ENCODE measurements at places on chromosomes 2 and 18.

DNA sequence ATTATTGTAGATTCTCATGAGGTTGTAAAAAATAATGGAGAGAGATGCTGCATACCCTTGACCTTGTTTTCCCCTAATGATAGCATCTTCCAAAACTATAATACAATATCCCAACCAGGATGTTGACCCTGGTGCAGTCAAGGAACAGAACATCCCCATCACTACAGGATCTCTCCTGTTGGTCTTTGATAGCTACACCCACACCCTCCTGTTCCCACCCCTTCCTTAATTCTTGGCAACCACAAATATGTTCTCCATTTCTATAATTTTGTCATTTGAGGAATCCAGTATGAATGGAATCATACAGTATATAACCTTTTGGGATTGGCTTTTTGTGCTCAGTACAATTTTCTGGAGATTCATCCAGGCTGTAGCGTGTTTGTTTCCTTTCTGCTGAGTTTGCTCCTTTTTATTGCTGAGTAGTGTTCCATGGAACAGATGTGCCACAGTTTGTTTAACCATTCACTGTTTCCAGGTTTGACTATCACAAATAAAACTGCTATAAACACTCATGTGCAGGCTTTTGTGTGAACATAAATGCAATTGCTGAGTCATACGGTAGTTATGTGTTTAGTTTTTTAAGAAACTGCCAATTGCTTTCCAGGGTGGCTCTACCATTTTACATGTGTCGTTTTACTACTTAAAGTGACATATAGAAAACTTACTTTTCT lies 22.2 kb downstream of the MCFD2 start:
- no peak for DNase-seq

- no peak for DNase-seq
Measured at GRCh38 chr18:68427951-68428401, 286.9 kb downstream of the TMX3 start.

- no peak for DNase-seq
Measured at GRCh38 chr2:166361351-166362153, 14.2 kb downstream of the SCN9A start.

- no peak for DNase-seq
Measured at GRCh38 chr2:190996338-190996946, 17.5 kb downstream of the STAT1 start.

GRCh38 chr18:63963615-63964256 lies 6.1 kb upstream of the SERPINB8 start:
- DNase-seq, result peak; percentile 53

DNA sequence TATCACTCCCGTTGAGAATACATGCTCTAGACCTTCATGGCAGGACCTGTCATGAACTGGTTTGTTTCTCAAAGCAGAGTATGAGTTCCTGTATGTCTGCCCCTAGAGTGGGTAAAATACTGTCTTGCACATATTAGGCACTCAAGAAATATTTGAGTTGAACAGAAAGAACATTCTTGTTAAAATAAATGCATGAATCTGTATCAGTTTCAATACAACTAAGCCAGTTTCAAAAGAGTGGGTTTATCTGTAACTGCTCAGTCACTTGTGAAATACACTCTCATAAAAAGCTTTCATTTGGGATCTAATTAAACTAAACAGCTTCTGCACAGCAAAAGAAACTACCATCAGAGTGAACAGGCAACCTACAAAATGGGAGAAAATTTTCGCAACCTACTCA lies 69.2 kb downstream of the RFTN2 start:
- no peak for DNase-seq

- peak; percentile 35 for DNase-seq
Measured at GRCh38 chr18:54257015-54257414, 12.3 kb upstream of the POLI start.

DNA sequence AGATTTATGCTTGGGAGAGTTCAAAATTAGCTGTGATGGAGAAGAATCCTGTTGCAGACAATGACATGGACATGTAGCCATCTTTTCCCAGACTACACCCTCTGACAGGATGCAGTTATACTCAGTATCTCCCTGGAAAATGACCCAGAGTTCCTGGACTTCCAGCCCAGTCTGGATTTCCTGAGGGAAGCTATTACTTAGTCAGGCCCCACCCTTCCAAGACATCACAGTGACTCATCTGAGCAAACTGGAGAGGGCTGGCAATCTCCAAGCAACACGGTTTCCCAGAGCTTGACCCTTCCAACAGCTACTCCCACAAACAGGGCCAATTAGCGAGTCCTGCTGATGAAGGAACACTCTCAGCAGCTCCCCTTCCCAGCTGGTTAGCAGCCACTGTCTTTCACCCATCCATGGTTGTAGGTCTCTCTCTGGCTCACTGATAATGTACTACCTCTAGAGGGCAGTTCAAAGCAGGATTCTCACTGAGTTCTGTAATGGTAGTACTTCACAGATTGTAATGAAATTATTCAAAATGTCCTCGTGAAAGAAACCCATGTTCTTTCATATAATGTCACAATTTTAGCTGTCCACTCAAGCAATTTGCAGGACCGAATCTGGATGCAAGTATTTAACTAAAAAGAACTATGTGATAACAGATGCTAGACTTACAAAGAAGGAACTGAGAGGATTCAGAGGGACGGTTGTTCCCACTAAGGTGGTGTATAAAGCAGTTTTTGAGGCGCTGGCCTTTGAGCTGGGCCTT lies 110.2 kb downstream of the MDH1 start:
- DNase-seq, result peak; percentile 16

DNA sequence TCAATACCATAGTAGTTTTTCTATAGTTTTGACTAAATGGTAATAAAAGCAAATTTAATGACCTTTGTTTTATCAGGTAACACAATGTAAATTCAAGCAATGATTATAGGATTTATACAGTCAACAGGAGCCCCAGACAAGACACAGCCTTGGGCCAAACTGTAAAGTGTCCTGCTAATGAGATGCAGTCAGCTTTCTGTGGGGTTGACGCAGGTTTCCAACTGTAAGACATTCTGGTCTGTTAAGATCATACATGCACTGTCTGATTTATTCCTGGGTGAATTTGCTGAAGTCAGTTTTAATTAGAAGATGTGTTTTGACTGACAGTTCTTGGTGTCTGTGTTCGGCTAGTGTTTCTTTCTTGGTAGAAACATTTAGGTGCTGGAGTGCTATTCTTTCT lies 180.3 kb downstream of the SNTG2 start:
- no peak for DNase-seq

DNA sequence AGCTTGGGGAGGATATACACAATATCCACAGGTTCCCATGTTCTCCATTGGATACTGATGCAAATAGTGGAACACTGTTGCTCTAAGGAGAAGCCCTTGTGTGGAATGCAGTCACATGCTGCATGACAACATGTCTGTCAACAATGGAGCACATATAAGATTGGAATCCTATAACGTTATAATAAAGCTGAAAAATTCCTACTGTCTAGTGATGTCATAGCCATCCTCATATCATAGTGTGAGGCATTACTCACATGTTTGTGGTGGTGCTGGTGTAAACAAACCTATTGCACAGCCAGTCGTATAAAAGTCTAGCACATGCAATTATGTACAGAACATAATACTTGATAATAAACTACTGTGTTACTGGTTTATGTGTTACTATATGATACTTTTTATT lies 394.7 kb downstream of the FBXO15 start:
- no peak for DNase-seq

DNA sequence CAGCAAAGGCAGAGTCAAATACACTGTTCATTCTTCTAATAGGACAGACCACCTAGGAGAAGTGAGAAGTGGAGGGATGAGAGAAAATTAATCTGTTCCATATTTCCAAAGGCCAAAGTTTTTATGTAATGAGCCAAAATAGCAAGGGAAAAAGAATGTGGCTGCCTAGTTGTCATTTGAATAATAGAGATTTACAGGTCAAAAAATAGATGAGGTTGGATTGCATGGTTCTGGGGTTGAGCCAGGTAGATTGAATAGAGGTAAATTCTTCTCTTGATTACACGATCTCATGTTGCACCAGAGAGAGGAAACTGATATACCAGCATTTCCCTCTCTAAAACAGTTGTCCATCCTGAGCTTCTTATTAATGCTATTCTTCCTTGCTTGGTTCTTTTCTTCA lies 325.8 kb downstream of the CCDC178 start:
- no peak for DNase-seq

DNA sequence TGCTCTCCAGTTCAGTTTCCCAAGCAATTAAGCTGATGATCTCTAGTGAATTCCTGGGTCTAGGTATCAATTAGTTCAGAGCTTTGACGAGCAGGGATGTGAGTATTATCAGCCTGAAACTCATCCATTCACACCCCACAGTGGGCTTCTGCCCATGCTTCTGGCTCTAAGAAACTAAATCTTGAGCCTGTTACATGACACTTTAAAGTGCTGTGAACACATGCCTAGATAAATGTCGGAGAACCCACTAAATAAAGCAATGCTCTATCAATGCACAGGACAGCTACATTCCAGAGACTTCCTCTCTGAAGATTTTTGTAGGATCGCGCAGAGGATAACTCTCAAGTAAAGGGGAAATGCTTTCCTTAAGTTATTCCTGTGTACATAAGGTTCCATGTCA lies 356.5 kb upstream of the TNP1 start:
- no peak for DNase-seq

DNA sequence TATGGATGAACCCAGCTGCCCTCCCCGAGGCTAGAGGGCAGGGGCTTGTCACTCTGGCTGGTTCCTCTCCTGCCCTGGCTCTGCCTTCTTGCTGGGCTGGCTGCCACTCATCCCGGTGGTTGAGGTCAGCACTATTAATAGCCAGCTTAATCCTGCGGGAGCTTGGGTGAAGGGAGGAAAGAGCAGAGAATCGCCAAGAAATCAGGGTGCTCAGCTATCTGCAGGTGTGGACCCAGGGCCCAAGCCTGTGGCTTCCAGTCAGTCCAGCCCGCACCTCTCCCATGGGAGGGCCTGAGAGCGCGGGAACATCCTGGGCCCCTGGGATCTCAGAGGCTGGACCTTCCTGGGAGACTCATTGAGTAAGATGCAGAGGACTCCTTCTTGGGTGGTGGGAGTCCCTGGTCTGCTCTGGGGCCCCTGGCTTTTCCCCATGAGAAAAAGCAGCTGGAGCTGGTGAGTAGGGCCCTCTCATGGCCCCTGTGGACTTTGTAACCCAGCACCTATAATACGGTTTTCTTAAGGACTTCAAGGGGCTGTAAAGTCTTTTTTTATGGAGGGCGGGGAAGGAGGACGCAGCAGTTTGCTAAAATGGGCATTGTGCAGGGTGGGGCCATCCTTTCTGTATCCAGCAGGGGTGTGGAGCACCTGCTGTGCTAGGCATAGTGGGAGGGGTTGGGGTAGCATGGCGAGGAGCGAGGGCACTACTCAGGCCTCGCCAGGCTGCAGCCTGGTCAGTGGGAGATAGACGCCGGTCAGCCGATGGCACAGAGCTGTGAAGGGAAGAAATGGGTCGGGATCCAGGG lies 27.4 kb upstream of the CNNM3 start:
- peak; percentile 76 for DNase-seq

- no peak for DNase-seq
Measured at GRCh38 chr18:22657619-22658018, 239.9 kb upstream of the CTAGE1 start.

- peak; percentile 73 for DNase-seq
Measured at GRCh38 chr2:16665748-16666448, at the start of gene CYRIA. Gene CYRIA, minus strand, starts transcription at chr2:16665834. Its CDS starts 77,715 bp downstream, at chr2:16588119.

GRCh38 chr2:197504000-197504399 lies 3.8 kb downstream of the HSPE1 start:
- DNase-seq, result no peak

DNA sequence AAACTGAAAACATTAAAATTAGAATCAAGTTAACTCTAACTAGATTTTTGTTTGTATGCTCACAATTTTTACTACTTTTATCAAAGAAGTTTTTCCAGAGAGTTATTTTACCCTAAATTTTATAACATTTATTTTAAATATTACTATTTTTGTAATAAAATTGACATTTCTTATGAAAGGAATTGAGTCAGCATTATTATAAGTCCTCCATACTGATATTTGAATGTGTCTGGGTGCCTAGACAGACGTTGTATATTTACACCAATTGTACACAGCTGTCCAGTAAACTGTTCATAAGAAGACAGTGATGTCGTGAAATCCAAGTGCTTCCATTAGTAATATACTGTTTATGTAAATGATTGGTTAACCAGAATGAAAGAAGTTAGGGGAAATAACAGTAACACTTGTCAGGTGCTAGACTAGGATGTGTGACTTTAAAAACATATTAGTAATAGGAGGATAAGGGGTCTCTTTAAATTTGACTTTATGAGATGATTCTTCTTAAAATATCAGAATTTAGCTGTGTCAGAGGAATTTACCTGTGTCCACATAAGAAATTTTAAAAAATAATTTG lies 73.7 kb downstream of the TANK start:
- no peak for DNase-seq

GRCh38 chr2:9897331-9897737 lies 54.1 kb downstream of the TAF1B start:
- peak; percentile 53 for DNase-seq

DNA sequence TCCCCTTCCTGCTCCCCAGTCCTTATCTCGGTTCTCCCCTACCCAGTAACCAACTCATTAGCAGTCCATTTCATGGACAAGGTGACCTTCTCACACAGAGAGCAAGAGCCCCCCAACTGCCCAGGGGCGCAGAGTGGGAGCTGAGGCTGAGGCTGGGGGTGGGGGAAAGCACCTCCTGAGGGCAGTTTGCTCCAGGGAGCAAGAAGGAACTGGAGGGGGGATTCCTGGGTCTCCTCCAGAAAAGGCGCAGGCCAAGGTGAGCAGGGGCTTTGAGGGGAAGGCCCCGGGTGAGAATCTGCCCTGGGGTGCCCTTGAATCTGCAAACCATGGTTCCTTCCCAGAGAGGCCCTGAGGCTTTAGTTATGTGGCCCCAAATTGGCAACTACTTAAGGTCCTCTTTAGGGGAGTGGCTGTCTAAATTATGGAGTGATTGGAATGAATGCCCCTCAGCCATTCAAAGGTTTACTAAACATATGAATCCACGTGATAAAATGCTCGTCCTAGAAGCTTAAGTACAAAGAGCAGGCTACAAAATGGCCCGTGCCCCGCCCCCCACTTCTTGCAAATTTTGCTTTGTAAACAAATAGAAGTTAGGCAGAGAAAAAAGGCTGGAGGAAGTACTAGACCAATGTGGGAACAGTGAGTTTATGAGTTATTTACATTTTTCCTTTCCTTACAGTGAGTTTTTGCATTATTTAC lies 123.5 kb upstream of the HS6ST1 start:
- no peak for DNase-seq

GRCh38 chr18:57397440-57398132 lies 37.6 kb upstream of the ONECUT2 start:
- no peak for DNase-seq

DNA sequence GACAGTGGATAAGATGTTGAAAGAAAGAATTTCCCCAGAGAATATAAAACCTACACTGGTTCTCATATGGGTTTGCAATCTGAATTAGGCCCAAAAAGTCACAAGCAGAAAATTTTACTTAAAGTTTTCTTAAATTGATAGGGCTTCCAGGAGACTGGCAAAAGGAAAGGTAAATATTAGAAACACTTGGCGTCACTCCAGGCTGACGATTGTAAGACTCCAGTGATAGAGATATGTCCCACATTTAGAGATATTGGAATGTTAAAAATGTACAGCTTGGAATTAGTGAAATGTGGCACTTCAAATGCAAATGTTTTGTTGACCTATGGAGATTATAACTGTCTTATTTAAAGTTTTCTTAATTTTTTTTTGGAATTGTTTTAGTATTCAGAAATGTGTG lies 14.0 kb downstream of the YIPF4 start:
- no peak for DNase-seq
